Stimulated activated CD4-positive, alpha-beta T cell treated with anti-CD3 and anti-CD28 coated beads, Interleukin-2, amount 100 ng/mL, for 24 hours (primary cell): ENCODE measurements at places on chromosomes 2 and 18.

- DNase-seq, result no peak
These were observed 49.9 kb upstream of the HS6ST1 start for GRCh38 chr2:128368437-128369107.

DNA sequence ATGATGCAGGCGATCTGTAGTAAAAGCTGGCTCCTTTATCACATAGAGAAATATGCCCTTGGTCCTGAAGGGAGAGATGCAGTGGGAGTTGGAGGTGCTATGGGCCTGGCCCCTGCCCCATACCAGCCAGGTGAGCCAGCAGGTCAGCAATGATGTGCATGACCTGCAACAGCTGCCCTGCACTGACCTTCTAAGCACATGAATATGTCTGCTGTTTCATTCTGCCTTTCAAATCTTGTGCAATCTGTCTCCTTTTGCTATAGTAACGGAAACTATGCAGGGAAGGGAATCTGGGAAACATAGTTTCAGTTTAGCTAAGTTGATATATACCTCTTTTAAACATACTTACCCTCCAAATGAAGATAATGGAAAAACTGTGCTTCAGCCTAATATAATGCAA, 235.2 kb downstream of the TDRD15 start:
- DNase-seq, result no peak

- DNase-seq, result no peak
These were observed 108.5 kb downstream of the CDCA7 start for GRCh38 chr2:173462892-173463840.

GRCh38 chr18:58512648-58513588, 116.0 kb downstream of the ALPK2 start:
- no peak for DNase-seq

- peak; percentile 52 for DNase-seq
These were observed 706 bp downstream of the UBXN2A start for GRCh38 chr2:23940718-23941620.

DNA sequence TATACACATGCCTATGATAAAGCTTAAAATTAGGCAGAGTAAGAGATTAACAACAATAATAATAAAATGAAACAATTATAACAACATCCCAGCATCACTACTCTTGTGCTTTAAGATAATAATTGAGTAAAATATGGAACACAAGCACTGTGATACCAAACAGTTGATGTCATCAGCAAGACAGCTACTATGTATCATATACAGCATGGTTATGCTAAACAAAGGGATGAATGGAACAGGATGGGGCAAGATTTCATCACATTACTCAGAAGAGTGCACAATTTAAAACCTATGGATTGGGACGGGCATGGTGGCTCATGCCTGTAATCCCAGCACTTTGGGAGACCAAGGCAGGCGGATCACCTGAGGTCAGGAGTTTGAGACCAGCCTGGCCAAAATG, 1221.0 kb downstream of the SUCLG1 start:
- DNase-seq, result no peak
